HuH-7 (cell line): ENCODE measurements at places on chromosomes 2 and 18.

DNA sequence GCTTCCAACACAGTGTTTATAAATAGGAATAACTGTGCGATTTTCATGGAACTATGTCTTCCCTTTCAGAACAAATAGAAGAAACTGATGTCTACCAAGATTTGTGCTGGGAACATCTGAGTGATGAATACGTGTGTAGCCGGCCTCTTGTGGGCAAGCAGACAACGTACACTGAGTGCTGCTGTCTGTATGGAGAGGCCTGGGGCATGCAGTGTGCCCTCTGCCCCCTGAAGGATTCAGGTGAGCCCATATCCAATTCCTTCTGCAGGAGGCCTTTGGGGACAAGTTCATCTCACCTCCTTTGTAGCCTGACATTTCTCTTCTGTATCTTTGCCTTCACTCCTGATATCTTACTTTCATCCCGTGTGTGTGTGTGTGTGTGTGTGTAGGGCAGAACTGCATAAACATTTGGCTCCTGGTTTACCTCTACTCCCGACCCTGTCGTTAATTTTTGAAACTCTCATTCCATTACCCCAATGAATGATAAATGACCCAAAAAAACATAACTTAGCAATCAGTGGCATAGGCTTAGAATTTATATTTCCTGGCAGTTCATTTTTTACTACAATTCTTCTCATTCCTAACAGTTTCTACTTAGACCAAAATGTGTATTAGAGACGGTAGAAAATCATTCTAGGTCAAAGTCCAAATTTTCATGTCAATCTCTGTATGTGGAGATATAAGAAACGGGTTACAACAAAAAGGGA lies 111.0 kb upstream of the RASGRP3 start:
- DNase-seq, result no peak

DNA sequence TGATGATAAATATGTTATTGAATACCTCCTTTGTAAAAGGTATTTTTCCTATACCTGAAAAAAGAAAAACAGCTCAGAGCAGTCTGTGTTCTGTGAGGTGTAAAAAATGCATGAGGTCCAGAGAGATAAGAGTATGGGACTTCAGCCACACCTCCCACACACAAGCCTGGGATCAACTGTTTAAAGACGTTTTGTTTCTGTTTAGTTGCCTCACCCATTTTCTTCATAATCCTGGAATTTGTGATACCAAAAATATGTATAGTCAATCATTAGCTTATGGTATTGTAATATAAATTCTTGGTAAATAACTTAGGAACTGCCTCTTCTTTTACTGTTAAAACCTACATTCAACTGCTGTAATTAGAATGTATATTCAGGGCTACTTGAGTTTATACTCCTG lies 1322.9 kb upstream of the TMEFF2 start:
- DNase-seq, result no peak

DNA sequence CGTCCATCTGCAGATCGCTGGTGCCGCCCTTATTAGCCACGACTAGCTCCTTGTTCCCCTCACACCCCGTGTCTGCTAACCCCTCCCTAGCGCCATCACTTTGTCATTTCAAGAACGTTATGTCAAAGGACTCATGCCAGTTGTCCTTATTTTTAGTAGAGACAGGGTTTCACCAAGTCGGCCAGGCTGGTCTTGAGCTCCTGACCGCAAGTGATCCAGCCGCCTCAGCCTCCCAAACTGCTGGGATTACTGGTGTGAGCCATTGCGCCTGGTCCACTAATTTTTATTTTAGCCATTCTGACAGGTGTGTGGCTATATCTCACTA lies 138.9 kb upstream of the HDAC4 start:
- DNase-seq, result no peak

DNA sequence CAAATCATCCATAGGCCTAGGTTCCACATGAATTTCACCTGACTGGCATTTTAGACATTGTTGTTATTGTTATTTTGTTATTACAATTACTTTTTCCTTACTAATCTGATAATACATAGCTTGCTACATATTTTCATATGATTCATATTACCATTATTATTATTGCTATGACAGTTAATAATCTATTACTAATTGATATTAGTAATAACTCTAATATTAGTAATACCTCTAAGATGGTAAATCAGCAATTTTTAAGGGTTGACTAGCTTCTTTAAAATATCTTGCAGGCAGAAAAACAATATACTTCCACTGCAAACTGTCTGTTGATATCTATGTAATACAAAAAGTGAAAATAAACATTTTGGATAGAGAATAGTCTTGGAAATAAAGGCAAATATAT lies 48.6 kb upstream of the UBE2E3 start:
- no peak for DNase-seq

DNA sequence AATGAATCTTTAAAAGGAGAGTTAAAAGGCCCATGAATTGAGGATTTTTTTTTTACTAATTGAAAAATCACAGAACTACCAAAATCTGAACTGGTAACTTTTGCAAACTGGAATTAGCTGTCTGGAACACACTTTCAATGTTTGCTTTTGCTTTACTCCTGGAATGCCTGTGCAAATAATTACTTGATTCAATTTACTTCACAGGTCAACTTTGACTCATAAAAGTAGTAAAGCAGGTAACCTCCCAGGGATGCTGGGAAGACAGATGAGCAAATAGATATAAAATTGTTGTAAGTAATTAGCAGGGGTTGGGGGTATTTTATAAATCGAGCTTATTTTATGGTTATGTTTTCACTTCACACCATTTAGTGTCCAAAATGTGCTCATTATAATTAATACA lies 398.3 kb upstream of the HNRNPA3 start:
- DNase-seq, result no peak

GRCh38 chr2:82478641-82479040 lies 1980.4 kb downstream of the SUCLG1 start:
- DNase-seq, result no peak

DNA sequence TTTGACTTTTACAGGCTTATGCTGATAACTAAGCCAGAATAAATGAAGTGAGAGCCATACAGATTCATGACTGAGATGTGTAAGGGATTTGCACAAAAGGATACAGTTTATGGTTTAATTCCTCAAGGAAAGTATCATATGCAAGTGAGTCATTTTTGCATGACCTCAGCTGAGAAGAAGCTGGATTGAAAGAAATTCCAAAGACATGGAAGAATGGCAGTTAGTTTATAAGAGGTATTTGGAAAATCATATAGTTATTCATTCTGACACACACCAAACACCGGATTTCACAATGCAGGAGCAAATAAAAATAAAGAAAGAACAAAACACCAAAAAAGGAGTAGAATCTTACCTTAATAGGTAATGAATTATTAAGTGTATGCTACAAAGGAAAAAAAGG lies 83.2 kb upstream of the RND3 start:
- no peak for DNase-seq

DNA sequence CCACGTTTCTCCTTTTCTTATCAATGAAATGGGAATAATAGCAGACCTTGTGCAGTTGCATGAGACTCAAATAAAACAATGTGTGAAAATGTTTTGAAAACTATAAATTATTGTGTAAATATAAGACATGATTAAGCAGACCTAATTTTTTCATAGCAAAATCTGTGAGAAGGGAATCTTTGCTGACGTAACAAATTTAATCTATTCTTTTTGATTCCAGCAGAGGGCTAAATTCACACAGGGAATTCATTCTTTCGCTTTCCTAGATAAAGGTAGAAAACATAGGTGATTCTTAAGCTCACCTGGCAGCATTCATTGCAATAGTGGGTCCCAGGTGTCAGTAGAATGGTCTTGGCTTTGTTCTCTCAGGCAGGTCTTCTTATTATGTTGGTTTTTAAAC lies 450.0 kb upstream of the GCFC2 start:
- DNase-seq, result no peak

- DNase-seq, result no peak
Measured at GRCh38 chr2:229350883-229351282, 79.8 kb upstream of the PID1 start.

- no peak for DNase-seq
Measured at GRCh38 chr2:57876313-57876712, 170.3 kb upstream of the VRK2 start.

GRCh38 chr18:43271593-43272432 lies 5.5 kb downstream of the SYT4 start:
- peak; percentile 0 for DNase-seq

DNA sequence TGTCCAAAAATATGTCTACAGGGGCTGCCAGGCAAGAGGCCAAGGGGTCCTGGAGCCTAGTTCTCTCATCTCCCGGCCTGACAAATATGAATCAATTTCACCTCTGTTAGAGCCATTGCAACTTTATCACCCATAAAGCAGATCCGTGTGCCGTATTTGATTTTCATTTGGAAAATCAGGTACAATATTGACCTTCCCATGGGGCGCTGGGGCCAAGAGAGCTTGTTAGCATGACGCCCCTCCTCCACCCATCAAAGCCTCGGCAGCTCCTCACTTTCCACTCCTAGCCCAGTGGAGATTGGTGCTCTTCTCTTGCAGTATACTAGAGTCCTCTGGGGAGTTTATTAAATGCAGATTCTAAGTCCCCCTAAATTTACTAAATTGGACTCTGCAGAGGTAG lies 96.8 kb downstream of the CAPN13 start:
- no peak for DNase-seq
